Upper lobe of right lung (tissue), 1 donor: ENCODE measurements at places on chromosomes 2 and 18. TPM values are rescaled to one million over a fixed set of nuclear protein-coding genes. Genes with fewer than 3 reads are reported as not detected.

ZSWIM2 gene
- not detected for total RNA-seq

KIF1A gene
- 0.81 TPM for total RNA-seq

ARPC2 gene
- 357 TPM for total RNA-seq

INPP5D gene
- total RNA-seq: 33.3 TPM

KCNG2 gene
- total RNA-seq: 0.46 TPM

TACR1 gene
- total RNA-seq: 1.4 TPM

KLHL41 gene
- 0.61 TPM for total RNA-seq

IL1RL1 gene
- 46.5 TPM for total RNA-seq

GRCh38 chr2:46847185-46847710, 68.4 kb downstream of the MCFD2 start:
- DNase-seq: peak; percentile 95

- DNase-seq: no peak
These were observed 414.2 kb downstream of the ZNF521 start for GRCh38 chr18:24937639-24938275.

- DNase-seq: no peak
These were observed 1057.5 kb upstream of the FAM98A start for GRCh38 chr2:34656632-34657031.

DNA sequence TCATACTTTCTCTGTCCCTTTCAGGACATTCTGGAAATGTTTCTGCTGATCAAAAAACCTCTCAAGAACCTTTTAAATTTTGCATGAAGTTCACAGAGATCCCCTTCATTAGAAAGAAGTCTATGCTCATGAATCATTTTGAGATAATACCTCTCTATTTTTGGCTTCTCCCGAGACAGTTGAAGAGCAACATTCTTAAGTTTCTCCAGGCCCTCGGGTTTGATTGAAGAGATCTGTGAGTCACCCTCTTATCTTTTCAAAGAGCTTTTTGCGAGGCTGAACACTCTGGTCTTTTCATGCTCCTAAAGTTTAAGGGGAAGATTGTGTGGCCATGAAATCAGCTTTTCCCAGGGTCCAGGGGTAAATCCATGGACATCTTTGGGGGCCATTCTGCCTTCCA, 354.2 kb downstream of the FBXO15 start:
- DNase-seq: no peak

DNA sequence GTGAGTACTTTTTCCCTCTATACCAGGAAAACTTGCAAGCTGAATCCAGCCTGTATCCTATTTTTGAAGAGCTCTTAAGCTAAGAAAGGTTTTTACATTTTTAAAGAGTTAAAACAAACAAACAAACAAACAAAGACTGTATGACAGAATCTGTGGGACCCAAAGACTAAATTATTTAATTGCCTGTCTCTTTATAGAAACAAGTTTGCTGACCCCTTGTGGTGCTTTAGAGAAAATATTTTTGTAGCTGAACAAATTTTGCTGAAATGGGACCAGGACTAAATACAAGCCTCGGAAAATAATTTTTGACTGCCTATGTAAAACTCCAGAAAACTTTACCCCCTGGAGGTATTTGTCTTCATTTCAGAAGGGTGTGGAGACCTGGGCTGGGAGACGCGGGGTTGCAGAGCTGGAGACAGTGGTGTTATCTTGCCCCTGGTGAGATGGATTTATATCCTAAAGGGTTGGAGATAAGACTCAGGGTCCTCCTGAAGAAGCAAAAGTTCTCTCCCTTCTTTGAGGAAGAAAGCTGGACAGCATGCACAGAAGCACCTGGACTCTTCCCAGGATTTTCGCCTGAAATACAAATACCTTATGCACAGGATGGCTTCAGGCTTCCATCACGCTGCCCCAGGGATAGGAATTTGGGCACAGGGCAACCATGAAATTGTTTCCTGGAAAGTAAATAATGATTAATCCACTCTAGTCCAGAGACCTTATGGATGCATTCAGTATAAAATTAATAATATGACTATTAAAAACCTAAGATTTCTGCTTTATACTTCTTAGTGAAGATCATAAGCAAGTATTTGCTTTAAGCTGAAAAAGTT, 54.3 kb downstream of the TMX3 start:
- DNase-seq: no peak

DNA sequence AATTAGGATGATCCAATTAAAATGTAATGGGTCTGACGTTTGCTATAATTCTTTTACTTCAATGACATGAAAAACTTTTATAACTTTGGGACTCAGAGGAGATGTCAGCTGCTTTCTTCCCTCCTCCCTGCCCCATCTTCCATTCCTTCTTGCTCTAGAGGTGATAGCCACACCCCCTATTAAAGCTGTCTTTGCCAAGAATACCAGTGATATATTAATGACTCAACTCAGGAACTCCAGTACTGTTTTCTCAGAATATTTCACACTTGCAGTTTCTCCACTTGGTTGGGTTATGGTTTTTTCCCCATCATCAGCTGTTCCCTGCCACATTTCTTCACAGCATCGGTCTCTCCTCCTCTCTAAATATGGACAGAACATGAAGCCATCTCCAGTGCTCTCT, 184.0 kb downstream of the KCNE4 start:
- DNase-seq: no peak

DNA sequence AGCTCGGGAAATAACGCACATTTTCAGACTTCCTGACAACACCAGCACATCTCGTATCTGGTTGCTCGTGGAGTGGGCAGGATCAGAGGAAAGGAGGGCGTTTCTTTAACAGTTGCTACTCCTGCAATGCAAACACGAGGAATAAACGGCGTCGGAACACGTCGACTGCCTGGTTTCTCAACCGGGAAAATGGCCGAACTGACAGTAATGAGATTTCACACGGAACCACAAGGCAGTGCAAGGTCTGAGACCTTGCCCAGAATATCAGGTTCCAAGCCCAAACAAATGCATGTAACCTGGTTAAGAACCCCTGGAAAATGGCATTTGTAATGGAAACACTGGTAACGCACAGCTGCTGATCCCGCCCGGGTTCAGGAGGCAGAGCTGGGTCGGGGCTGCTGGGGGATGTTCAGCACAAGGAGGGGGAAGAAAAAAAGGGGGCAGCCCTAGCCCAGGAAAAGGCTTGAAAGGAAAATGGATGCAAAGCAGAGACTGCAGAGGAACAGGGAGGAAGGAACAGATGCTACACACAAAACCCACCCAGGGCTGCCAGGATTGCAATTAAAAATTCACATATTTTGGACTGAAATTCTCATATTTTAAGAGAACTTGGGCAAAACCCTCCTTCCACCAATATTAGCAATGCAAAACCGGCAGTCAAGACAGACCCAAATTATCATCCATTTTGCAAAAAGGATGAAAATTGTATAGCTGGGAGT, 61.6 kb upstream of the KLHL29 start:
- no peak for DNase-seq

- no peak for DNase-seq
These were observed 4.5 kb downstream of the RBKS start for GRCh38 chr2:27885661-27886060.

DNA sequence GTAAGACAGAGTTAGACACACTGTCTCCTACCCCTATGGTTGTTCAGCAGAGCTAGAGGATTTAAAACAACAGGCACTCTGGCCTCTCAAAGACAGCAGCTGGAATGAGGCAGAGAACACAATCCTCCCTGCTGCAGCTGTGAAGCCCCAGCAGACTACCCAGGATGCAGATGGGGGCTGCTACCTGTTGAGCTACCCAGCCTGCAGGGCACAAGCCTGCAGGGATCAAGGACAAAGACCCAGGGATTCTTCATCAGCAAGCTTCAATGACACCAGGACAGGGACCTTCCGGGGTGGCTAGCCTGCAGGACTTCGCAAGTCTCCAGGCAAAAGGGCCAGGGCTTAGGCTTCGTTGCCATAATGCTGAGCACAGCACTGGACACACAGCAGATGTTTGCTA, 27.2 kb downstream of the GALNT14 start:
- no peak for DNase-seq

DNA sequence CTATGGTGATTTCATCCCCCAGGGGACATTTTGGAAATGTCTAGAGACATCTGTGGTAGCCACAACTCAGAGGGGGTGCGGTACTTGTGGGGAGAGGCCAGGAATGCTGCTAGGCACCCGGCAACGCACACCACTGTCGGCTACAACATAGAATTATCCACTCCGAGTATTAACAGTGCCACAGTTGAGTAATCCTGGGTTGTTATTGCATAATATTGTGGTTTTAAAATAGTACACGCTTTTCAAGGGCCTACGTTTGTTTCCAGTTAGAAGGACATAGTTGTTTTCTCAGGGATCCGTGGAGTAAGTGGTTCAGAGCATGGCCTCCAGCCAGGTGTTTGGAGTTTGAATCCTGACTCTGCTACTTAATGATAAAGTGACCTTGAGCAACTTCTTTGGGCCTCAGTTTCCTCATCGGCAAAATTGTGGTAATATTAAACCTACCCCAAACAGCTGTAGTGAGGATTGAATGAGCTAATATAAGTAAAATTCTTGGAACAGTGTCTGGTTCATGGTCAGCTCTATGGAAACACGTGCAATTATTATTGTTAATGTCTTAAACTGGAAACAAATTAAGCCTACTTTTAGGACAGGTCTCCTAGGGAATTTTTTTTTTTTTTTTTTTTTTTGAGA, 24.5 kb downstream of the CYP27A1 start:
- peak; percentile 87 for DNase-seq

GRCh38 chr2:224038049-224038829, 847 bp downstream of the SERPINE2 start:
- peak; percentile 69 for DNase-seq

DNA sequence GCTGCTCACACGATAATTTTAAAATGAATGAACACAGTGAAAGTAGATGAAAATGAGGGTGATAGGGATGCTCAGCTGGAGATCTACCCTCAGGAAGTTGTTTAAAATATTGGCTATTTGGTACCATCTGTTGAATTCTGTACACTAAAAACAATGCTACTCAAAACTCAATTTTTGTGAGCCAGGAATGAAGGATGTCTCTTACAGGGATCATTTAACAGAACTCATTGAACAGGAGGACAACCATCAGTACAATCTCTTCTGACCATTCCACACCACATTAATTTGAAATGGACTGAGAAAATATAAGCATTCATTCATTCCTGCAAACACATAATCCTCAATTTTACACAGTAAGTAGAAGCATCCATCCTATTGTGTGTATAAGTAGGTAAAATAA, 1355.1 kb upstream of the CRIM1 start:
- DNase-seq: no peak

DNA sequence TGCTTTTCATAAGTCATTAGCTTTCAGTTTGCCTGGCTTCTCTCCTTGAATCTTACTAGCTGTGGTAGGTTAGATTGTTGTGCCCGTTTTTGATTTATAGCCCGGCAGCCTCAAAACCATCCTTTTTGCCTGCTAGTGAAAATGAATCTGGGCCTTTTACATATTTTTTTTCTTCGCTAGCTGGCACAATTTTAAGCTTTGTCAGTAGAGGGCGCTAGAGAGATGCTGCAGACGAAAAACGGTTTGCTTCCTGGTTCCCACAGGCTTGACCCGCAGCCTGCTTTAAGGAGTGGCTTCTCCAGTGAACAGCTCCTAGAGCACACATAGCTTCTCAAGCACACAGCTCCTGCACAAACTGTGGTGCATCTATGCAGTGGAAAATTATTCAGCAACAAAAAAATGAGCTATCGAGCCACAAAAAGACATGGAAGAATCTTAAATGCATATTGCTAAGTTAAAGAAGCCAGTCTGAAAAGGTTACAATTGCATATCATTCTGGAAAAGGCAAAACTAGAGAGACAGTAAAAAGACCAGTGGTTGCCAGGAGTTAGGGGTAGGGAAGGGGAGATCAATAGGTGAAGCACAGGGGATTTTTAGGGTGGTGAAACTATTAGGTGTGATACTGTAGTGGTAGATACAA, 47.9 kb downstream of the E2F6 start:
- no peak for DNase-seq

DNA sequence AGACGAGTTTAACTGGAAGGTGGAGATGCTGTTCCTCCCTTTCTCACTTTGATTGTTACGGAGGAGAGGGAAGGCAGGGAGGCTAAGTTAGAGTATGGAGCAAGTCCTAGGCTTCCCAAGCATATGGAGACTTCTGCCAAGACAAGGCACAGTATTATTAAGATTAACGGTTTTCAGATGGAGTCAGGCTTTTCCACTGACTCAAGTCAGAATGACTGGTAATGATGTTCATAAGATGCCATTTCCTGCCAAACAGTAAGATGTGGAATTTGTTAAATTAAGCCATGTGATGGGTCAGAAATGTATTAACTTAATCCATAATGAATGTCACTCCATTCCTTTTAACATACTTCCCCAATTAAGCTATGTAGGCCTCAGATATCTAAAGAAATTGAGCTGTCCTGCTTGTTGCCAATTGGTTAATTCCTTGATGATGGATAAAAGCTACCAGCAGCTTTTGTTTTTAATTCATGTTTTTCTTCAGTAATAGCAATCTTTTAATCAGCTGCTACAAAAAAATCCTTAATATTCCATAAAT, 383.7 kb downstream of the ZNF521 start:
- no peak for DNase-seq

- DNase-seq: no peak
These were observed 29.8 kb downstream of the POLR1A start for GRCh38 chr2:86075886-86076285.

DNA sequence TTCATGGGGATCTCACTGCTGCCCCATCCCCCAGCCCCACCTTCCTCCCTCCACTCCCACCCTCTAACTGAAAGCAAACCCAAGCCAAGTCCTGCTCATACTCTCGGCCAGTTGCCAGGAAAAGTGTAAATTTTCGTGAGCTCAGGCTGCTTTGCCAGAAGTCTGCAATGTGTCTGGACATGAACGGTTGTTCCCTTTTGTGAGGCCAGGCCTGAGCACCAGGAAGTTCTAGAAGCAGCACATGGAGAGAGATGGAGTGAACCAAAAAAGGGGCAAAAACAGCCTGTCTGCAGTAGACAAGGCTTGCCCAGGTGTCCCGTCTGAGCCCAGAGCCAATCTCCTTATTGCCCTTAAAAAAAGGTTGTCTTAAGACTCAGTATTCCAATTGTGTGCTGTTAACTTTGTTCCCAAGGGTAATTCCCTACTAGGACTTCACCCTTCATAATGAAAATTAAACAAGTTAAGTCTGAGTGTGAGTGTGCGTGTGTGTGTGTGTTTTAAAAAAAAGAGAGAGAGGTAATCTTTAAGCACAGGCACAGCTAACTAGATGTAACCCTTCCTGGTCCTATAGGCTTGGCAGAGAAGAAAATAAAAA, 247.1 kb downstream of the BCL11A start:
- DNase-seq: no peak

- DNase-seq: no peak
These were observed 2.9 kb downstream of the FN1 start for GRCh38 chr2:215432759-215433594.

DNA sequence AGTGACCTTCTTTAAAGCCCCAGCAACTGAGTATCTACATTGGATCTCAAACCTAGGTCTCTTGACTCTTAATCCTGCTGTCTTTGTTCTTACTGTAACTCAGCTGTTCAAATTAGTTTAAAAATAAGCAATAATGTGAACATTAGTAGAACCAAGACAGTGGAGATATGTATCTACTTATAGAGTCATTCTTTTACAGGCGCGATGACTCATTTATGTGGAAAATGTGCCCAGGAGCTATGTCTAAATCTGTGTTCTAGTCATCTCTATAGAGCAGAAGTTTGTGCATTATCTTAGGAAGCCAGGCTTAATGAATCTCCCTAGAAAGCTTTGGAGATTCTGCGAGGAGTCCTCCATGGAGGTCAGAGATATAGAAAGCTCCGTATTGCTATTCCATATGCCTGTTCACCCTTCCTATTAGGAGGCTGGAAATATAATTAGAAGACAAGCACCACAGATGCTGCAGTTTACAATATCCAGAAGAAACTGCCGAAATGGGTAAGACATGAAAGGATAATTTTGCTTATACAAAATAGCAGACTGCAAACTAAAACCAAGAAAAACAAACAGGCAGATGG, 211.6 kb downstream of the TRIB2 start:
- DNase-seq: no peak

- no peak for DNase-seq
These were observed 1.2 kb downstream of the RAPH1 start for GRCh38 chr2:203533676-203534591.
